ENCODE measurements at places on chromosomes 6 and 20.

DNA sequence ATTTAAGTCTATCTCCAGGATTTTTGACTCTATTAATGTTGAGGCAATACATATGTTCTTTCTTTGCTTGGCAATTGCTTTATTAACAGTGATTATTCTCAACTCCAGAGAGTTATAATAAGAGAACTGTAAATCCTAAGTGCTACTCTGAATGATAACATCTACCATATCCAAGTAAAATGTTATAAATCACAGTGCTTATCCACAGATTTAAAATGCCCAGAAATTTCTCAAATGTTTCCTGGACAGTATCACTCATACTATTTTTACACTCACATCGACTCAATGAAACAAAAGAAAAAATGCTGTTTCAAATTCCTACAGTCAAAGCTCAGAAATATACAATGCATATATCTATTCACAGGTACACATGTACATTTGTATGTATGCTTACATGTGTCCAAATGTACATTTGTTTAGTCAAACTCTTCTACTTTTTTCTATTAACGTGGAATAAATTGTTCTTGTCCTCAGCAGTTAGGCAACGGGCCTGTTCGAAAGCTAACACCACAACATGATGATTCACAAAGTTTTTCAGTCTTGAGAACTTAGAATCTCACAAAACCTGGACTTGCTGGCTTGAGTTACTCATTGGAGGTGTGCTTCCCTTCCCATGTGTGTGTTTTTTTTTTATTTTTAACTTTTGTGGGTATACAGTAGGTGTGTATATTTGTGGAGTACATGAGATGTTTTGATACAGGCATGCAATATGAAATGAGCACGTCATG is 193.0 kb downstream of the GJA10 start:
- no peak for DNase-seq

DNA sequence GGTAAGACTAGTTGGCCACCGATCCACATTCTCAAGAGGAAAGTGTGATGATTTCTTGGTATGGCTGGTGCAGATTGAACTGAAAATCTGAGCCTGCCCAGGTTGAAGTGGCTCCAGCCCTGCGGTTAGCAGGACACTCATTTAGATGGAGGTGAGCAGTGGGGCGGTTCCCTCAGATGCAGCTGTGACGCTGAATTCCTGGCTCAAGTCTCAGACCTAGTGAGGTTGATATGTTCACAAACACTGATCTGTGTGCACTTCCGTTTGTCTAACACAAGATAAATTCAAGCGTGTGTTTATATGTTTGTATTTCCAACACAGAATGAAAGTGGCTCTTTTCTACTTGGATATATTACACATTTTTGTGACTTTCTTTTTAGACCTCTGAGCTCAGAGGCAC is 83.4 kb upstream of the FRMD1 start:
- DNase-seq, result no peak

GRCh38 chr6:136820561-136820960 is 1.8 kb upstream of the PEX7 start:
- no peak for DNase-seq

- DNase-seq, result no peak
Measured at GRCh38 chr6:39669973-39670342, 55.2 kb downstream of the KIF6 start.

- DNase-seq, result no peak
Measured at GRCh38 chr20:4067600-4068261, 52.4 kb upstream of the RNF24 start.

- DNase-seq, result no peak
Measured at GRCh38 chr20:62656197-62656918, 14.1 kb downstream of the SLCO4A1 start.

- peak; percentile 45 for DNase-seq
Measured at GRCh38 chr6:37173493-37174195, 3.7 kb downstream of the PIM1 start.

DNA sequence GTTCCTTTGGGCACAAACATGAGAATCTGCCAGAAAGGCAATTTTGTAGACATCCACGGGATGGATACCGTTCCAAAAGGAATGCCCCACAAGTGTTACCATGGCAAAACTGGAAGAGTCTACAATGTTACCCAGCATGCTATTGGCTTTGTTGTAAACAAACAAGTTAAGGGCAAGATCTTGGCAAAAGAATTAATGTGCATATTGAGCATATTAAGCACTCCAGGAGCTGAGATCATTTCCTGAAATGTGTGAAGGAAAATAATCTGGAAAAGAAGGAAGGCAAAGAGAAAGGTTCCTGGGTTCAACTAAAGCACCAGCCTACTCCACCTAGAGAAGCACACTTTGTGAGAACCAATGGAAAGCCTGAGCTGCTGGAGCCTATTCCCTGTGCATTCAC is 103.9 kb upstream of the ARG1 start:
- DNase-seq, result no peak

DNA sequence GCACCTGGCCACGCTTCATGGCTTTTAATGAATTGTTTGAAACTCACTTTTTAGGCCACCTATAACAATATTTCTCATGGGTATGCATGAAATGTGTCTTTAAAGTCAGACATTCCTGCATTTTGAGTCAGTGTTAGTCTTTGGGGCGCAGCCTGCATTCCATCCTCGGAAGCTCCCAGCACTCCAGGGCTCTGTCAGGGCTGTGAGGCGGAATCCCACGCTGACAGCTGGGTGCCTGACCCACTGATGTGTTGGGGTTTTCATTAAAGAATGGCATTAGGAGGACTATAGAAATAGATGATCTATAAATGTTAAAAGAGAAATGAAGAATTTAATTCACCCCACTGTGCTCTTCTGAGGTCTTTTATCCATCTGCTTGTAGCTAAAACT is 16.2 kb upstream of the CLDN20 start:
- no peak for DNase-seq

DNA sequence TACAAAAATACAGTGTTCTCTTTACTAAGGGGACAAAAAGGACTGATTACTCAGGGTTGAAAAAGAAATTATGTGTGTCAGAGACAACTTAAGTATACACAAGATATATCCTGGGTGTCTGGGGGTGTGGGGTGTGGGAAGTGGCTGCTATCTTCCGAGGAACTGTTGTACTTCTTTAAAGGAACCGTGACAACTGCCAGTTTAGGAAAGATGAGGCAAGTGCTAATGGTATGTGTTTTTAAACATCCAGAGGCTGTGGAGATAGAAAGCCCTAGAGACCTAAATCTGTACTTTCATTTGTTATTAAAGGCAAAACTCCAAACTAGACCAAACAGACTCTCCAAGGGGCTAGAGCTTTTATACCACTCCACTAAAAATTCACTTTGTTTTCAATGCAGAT is 95.6 kb downstream of the SNAP25 start:
- DNase-seq, result no peak

GRCh38 chr6:132490024-132490423 is 22.9 kb downstream of the STX7 start:
- DNase-seq, result no peak

GRCh38 chr6:70470016-70470415 is 56.7 kb downstream of the FAM135A start:
- DNase-seq, result no peak

GRCh38 chr6:17064975-17065374 is 36.9 kb upstream of the STMND1 start:
- DNase-seq, result no peak

DNA sequence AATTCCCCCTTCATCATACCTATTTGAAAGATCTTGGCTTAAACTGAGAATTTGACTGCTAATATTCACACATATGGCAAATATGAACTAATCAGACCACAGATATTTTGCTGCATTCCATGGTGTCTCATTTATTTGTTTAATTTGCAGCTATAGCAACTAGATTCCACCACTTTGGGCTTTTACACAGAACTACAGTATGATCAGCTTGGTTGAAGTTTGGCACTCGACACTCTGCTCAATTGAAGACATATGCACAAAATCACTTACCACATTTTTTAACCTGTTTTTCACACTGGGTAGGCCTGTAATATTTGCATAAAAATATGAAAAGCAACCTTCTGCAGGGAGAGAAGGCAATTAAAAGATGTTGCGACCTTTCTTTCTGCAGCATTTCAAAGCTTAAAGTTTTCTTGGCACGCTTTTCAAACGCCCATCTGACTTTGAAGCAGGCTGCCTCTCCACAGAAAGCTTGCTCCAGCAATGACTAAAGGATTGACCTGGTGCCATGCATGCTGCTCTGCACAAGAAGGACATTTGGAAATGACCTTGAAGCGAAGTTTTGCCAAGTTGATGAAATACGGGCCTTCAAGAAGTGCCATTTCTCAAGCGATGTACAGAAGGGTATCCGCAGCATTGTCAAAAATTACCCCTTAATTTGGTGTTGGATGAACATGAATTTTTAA is 126.7 kb downstream of the AIG1 start:
- no peak for DNase-seq

DNA sequence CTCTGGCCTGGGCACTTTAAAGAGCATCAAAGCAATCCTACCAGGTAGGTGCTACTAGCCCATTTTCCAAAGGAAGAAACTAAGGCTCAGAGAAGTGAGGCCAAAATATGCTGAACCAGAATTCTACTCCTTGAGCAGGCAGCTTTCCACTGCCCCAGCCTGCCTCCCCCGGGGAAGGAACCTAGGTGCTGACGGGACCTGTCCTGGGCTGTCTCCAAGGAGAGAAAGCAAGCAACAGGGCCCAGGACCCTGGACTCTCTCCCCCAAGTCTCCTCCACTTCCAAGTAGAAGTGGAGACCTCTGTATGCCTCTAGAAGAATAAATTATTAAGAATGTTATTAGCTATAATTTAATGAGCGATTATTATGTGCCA is 159.5 kb downstream of the MRPL14 start:
- no peak for DNase-seq

DNA sequence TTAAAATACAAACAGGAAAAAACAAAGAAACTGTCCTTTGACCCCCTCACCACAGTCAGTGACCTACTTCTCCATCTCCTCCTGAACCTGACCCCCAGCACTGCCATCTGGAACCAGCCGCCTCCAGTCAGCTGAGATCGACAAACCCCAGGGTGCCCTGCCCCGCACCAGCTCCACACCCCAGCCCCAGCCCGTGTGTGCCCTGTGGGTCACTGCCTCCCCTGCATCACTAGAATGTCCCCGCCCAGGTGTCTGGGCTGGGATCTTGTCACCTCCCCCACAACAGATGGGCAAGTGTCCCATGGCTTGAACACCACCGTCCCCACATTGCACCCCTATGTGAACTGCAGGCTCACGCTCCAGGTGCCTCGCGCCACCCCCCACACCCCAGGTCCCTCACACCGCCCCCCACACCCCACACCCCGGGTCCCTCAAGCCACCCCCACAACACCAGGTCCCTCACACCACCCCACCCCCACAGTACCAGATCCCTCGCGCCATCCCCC is 13.3 kb downstream of the TAF4 start:
- DNase-seq, result no peak

- no peak for DNase-seq
Measured at GRCh38 chr6:90195094-90195829, 101.4 kb downstream of the BACH2 start.

DNA sequence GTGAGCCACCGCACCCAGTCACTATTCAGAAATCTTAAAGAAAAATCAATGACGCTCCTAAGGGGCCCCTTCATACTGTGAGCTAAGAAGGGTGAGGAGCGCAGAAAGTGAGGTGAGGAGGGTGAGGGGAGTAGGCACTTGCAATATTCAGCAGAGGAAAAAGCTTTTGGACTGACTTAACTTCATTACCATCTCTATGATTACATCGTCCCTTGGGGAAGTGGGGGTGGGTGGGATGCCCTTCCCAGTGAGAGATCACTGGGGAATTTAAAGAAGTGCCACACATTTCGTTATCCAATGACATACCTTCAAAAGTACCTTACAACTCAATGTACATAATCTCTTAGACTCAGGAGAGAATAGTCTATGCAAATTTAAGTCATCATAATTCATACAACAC is 46.5 kb downstream of the SMLR1 start:
- no peak for DNase-seq

DNA sequence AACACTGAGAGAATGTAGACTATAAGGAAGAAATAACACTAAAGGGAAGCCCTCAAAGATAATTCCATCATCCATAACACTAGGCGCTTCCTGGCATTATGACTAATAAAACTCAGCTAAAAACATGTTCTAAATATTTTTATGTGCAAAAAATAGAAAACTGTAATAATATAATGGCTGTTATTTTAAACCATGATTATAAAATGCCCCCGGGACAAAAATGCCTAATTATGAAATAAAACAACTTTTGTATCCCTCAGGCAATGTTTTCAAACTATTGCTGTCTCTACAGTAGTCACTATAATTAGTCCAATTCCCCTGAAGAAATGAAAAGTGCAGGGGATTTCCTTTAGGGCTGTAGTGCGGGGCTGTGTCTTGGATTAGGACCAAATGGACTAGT is 242.4 kb downstream of the RNF144B start:
- no peak for DNase-seq

- DNase-seq, result no peak
Measured at GRCh38 chr6:139603581-139603980, 229.1 kb upstream of the CITED2 start.

DNA sequence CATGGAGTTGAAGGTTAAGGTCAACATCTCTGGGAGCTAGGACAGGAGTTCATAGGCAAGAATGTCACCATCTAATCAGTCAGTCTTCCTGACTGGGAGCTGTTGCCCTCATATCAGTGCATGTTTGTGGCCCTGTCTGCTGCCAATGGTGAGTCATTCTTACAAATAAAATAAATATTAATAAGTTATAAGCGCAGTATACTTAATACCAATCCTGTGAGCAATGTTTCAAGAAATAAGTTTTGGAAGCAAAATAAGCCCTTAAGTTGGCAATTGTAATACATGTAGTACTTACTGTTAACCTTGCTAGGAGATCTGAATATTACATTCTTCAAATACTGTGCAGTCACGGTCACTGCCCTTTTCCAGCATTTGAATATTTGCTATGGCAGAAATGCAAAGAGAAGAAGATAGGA is 20.2 kb upstream of the MDGA1 start:
- DNase-seq, result no peak

- no peak for DNase-seq
Measured at GRCh38 chr6:163319609-163320366, 94.7 kb upstream of the QKI start.

DNA sequence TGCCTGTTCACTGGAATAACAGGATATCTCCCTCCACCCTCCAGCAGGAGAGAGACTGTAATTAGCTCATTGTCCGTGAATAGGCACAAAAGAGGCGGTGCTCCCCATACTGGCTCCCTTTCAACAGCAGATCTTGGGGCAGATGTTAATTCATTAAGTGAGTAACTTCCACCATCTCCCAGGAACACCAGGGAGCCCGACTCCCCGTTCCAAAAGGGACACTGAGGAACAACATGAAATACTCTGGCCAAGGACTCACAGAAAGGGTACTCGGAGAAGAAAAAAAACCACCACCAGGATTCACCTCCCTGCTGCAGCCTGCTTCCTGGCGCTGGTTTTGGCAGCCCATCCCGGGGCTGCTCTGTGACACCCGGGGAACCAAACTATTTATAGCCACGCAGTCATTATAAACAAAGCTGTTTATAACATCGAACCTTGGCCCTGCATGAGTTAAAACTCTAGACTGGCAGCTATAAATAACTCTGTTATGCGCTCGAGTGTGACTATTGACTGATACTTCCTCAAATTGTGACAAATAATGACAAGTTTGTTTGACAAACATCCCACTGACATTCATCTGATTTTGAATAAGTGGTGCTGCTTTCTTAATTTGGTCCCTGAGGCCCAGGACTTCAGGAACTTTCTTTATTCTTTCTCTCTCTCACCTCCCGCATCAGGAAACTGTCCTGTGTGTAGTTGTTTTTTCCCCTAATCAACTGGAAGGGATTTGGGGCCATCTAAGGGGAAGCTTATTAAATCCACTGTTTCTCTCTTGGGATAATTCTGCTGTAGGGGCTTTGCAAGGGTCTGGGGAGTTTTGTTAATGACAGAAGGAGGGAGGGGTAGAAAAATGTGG is 521.6 kb downstream of the CD83 start:
- DNase-seq, result no peak
